ENCODE measurements at places on chromosomes 13 and 19.

GRCh38 chr13:51327961-51328360 lies 11.5 kb upstream of the SERPINE3 start:
- no peak for DNase-seq

DNA sequence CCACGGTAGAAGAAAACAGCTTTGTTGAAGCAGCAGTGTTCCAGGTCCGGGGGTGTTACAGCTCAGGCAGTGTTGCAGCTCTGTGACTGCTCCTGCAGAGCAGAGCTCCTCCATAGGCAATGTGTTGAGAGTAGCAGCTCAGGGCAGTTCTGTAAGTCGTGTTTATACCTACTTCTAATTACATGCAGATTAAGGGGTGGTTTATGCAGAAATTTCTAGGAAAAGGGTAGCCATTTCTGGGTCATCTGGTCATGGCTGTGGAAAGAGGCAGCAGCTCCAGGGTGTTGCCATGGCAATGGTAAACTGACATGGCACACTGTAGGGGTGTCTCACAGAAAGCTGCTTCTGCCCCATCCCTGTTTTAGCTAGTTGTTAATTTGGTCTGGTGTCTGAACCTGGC lies 316.4 kb downstream of the GPC5 start:
- DNase-seq, result no peak

- DNase-seq, result no peak
Measured at GRCh38 chr13:108044954-108045353, 170.4 kb downstream of the LIG4 start.

DNA sequence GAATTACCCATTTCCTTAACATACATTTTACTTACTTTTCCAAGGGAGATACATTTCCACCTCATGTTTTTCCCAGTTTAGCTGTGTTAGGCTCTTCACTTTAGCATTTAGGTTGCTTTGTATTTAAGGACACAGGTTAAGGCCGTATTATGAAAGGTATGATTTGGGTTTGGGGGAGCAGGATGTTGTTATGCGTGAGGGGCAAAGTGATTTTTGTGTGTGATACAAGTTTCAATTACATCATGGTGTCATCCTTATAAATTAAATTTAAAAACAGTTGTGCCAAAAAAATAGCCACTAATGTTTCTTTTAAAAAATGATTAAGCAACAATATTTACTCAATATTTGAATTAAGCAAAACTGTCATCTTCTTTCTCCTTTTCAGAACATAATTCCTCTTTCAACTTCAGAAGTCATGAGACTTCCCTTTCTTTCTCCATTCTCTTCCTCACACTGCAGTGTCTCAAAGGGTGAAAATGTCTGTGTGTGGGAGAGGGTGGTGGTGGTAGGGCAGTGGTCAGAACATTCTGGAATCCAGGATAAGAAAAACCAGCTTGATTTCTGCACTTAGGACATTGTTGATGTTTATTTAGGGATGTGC lies 126.2 kb downstream of the KCNRG start:
- DNase-seq, result no peak

GRCh38 chr19:57888107-57888559 lies 704 bp downstream of the ZNF814 start:
- no peak for DNase-seq

DNA sequence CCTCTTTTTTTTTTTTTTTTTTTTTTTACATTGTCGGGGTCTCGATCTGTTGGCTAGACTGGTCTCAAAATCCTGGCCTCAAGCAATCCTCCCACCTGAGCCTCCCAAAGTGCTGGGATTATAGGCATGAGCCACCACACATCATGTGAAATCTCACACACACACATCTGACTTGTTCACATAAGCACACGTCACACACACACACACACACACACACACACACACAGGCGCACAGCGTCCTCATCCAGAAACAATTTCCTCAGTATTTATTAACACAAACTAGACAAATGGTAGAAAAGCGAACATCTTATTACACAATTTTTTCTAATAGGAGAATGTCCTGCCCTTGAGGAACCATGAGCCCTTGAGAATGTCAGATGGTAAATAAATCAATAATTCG lies 5.1 kb upstream of the SYCN start:
- DNase-seq, result no peak

- DNase-seq, result no peak
Measured at GRCh38 chr19:44789943-44790483, 12.3 kb downstream of the CBLC start.

- DNase-seq, result peak; percentile 79
Measured at GRCh38 chr19:488505-489417, 7.5 kb upstream of the MADCAM1 start.

- DNase-seq, result no peak
Measured at GRCh38 chr19:35291916-35292315, at the start of gene MAG. Gene MAG (plus strand): TSS chr19:35292161. CDS start chr19:35295409, 3,248 bp downstream.

GRCh38 chr13:24134757-24135156 lies 25.8 kb upstream of the SPATA13 start:
- no peak for DNase-seq

DNA sequence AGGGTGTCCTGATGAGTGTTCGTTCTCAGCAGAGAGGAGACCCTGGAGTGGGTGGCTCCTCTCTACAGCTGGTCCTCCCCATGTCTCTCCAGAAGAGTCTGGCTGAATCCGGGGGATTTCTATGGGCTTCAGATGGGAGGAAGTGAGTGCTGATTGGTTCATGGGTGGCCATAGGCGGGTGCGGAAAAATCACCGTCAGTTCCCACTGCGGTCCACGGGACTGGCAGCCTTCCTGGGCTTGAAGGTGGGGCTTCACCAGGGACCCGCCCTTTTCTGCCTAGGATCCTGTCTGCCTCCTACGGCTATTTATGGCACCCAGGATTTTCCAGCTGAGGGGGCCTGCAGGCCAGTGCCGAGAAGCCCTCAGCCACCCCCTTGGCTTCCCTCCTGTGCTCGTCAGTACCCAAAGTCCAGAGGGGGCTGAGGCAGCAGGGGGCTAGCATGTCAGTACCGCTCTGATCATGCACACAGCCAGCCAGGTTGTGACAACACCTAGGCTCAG lies 18.4 kb downstream of the CPB2 start:
- DNase-seq, result no peak

- no peak for DNase-seq
Measured at GRCh38 chr13:95226476-95226875, 74.8 kb downstream of the ABCC4 start.

GRCh38 chr13:20969182-20969581 lies 66.6 kb upstream of the XPO4 start:
- DNase-seq, result no peak

DNA sequence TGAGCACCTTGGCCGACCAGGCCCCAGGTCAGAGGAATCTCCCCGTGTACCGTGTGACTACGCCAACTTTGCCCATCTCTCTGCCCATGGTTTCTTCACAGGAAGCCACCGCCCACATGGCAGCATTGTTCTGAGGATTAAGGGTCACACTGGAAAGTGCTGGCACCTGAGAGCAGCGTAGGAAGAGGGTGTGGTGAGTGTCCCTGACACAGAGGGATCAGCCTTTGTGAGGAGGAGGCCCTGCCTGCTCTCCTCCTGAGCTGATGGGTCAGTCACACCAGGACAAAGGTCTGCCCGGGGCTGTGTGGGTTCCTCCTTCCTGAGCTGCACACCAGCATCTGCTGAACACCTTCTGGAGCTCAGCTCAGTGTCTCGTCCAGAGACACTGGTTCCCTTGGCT lies 32.2 kb upstream of the SLC15A1 start:
- no peak for DNase-seq

DNA sequence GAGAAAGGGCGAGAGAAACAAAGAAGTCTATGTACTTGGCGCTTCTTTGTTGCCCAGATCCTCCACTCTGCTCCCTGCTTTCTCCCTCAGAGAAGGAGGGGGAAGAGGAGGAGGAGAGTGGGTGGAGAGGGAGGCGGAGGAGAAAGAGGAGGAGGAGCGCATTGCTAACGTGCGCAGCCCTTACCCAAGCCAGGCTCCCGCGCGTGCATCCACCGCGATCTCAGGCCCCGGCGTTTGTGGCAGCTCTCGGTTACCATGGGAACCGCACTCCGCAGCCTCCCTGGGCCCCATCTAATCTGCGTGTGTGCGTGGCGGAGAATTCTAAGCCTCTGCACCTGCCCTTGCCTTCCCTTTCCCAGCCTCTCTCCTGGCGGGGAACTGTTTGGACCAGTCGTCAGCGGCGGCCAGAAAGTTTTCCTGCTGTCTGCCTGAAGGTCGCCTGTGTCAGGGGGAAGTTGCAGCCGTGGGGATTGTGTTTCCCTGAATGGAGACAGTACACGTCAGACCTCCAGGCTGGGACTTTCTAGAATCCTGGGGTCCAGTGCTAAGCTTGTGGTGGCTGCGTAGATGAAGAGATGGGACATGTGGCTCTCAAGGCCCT lies at the start of gene ERICH6B:
ERICH6B (minus strand) TSS at position 239 of the 601 bp plus-strand sequence. CDS start 18,734 bp downstream, outside the sequence.
- no peak for DNase-seq

DNA sequence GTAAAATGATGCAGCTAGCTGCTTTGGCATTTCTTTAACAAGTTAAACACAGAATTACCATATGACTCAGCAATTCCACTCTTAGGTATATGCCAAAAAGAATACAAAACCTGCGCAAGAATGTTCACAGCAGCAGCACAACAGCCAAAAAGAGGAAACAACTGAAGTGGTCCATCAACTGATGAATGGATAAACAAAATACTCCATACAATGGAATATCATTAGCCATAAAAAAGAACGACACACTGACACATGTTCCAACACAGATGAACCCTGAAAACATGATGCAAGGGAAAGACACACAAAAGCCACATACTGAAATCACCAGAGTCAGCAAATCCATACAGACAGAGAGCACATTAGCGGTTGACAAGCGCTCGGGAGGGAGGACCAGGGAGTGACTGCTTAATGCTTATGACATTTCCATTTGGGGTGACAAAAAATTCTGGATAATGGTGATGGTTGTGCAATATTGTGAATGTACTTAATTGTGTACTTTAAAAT lies 3.0 kb downstream of the PCID2 start:
- DNase-seq, result no peak

- peak; percentile 22 for DNase-seq
Measured at GRCh38 chr19:46014941-46015686, 7.7 kb downstream of the PGLYRP1 start.

GRCh38 chr19:18294467-18294864 lies 13.0 kb upstream of the JUND start:
- peak; percentile 81 for DNase-seq

- DNase-seq, result no peak
Measured at GRCh38 chr13:109652531-109652930, 133.9 kb downstream of the IRS2 start.

- DNase-seq, result no peak
Measured at GRCh38 chr13:49110913-49111170, 109.3 kb upstream of the MLNR start.

DNA sequence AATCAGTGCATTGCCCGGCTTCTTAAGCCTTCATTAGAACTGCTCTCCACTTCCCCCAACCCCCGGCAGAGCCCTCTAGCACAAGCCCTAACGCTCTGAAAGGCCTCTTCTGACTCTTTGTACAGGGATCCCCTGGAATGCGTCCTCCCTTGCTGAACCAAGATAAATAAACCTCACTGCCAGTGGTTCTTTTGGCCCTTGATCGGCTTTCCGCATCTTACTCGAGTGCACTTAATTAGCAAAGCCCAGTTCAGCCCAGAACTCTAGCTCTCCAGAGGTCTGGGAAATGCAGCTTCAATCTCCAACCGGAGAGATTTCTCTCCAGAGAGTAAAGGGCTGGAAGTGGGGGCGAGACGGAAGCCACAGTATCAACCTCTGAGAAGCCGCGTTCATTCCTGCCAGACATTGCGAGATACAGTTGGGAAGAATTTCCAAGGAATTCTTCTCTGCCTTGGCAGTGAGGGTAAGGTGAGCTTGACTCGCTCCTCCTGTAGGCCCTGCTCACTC lies 8.7 kb upstream of the ZNF444 start:
- no peak for DNase-seq

- no peak for DNase-seq
Measured at GRCh38 chr19:14414926-14415690, 4.0 kb downstream of the DDX39A start.

GRCh38 chr13:52994051-52994450 lies 34.6 kb upstream of the OLFM4 start:
- DNase-seq, result no peak

- no peak for DNase-seq
Measured at GRCh38 chr19:52494518-52494917, 33.0 kb upstream of the ZNF808 start.

- DNase-seq, result no peak
Measured at GRCh38 chr13:26132756-26133155, 80.9 kb upstream of the SHISA2 start.

DNA sequence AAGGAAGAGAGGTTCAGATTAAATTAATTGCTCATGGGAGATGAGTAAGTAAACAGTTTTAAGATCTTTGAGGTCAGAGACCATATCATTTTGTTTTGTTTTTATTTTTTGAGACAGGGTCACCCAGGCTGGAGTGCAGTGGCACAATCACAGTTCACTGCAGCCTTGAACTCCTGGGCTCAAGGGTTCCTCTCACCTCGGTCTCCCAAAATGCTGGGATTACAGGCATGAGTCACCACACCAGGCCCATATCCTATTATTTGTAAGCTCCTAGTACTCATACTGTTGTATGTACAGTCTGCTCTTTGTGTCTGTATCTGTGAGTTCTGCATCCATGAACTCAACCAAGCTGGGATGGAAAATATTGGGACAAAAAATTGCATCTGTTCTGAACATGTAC lies 6.0 kb upstream of the RASL11A start:
- DNase-seq, result no peak

GRCh38 chr13:46321494-46322225 lies 65.4 kb downstream of the RUBCNL start:
- peak; percentile 30 for DNase-seq

GRCh38 chr19:16228637-16229321 lies 31.1 kb downstream of the AP1M1 start:
- DNase-seq, result no peak

- no peak for DNase-seq
Measured at GRCh38 chr19:56995303-56995702, 124.5 kb upstream of the USP29 start.
